T1000 (cell line): ENCODE measurements at places on chromosomes 5 and 9.

DNA sequence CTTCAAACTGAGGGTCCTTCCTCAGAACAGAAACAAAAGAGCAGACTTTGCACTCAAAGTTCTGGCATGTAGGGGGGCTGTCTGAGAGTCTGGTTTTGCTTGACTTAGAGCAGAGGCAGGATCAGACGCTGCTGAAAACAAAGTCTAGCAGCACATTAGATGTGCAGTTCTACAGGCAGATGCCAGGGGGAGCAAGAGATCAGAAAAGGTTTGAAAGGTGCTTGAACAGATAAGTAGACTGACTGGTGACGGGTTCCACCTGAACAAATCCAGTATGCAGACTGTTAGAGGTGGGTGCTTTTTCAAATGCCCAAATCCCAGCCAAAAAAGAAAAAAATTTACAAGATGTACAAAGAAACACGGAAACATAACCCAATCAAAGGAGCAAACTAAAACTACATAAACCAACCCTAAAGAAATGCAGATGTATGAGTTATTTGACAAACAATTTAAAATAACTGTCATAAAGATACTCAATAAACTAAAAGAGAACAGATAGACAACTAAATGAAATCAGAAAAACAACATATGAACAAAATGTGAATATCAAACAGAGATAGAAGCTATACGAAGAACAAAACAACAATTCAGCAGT is 194.7 kb upstream of the FREM1 start:
- no peak for DNase-seq

DNA sequence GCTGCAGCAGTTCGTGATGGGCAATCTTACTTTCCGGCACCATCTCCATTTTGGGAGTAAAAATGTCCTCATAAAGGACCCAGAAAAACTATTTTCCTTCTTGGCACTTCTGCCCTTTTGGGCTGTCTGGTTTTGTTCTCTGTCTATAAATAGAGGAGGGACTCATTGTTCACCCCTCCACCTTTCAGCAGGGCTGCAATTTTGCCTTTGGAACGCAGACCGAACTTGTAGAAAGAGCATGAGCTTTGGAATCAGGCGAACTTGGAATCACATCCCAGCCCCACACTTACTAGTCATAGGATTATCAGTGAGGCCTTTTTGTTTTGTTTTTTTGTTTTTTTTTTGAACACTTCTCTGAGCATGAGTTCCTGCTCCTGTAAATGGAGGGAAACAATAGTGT is 178.1 kb upstream of the IL12B start:
- no peak for DNase-seq

DNA sequence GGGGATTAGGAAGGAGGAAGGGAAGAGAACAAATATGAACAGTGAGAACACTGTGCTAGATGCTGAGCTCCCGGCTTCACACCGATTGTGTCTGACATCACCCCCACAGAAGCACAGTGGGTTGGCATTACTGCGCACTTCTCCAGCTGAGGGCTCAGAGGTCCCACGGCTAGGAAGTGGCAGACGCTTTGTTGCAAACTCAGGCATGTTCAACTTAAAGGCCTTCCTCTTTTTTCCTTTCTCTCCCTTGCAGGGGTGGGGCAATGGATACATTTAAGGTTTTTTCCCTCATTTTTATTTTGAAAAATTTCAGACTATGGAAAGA is 15.5 kb upstream of the SHB start:
- no peak for DNase-seq

- DNase-seq = no peak
Measured at GRCh38 chr9:114427644-114428043, 39.9 kb upstream of the AKNA start.

DNA sequence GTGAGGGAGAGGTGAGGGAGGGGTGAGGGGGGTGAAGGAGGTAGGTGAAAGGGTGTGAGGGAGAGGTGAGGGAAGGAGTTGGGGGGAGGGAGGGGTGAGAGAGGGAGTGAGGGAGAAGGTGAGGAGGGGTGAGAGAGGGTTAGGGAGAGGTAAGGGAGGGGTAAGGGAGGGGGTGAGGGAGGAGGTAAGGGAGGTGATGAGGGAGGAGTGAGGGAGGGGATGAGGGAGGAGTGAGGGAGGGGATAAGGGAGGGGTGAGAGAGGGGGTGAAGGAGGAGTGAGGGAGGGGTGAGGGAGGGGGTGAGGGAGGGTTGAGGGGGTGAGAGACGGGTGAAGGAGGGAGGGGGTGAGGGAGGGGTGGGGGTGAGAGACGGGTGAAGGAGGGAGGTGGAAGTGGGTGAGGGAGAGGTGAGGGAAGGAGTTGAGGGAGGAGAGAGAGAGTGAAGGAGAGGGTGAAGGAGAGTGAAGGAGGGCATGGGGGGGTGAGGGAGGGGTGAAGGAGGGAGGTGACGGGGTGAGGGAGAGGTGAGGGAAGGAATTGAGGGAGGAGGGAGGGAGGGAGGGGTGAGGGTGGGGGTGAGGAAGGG is 18.5 kb downstream of the NINJ1 start:
- DNase-seq = no peak

DNA sequence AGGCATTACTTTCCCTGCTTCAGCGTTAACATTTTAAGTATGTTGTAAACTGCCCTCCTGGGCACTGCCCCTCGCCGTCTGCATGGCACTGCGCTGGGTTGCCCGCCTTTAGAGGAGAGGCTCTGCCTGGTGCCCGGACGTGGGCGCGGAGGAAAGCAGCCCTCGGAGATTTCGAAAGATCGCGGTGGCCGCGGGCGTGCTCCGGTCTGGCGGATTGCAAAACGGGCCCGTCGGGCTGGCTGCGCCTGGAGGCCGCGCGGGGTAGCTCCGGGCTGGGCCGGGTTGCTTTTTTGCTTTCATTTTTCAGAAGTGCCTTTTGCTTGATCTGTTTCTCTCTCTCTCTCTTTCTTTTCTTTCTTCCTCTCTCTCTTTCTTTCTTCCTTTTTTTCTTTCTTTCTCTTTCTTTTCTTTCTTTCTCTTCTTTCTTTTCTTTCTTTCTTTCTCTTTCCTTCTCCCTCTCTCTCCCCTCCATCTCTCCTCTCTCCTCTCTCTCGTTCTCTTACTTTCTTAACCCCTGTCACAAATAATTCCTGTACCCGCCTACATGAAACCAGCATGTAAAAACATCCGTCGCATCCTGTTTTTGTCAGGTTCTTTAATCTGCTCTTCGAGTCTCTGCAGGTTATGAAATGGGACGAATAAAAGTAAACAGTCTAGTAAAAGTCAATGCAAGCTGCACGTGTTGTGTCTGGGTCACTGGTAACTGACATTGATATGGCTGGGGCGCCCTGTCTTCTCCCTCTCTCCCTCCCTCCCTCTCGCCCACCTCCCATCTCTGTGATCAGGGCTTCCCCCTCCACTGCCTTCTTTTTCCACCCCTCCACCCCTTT is 1.7 kb downstream of the FST start:
- DNase-seq = no peak

GRCh38 chr9:134381671-134382516 is 55.6 kb downstream of the RXRA start:
- DNase-seq = no peak

GRCh38 chr9:12604164-12604821 is 88.9 kb upstream of the TYRP1 start:
- DNase-seq = peak; percentile 18

DNA sequence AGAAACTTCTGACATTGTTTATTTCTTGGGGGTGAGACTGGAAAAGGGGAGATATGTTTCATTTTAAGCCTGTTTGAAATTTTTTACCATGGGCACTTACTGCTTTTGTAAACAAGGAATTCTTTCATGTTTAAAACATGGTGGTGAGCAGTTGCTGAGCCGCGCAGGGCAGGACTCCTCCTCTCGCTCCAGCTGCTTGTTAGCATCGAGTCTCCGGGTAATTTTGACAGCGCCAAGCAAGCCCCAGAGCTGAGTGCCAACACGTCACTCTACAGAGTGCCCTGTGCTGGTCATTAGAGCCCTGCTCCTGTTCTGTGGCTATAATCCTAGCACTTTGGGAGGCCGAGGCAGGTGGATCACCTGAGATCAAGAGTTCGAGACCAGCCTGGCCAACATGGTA is 116.5 kb upstream of the MSX2 start:
- DNase-seq = no peak

- DNase-seq = no peak
Measured at GRCh38 chr5:72842816-72843215, 26.4 kb downstream of the TNPO1 start.

GRCh38 chr5:145991044-145991575 is 54.7 kb downstream of the SH3RF2 start:
- DNase-seq = no peak

DNA sequence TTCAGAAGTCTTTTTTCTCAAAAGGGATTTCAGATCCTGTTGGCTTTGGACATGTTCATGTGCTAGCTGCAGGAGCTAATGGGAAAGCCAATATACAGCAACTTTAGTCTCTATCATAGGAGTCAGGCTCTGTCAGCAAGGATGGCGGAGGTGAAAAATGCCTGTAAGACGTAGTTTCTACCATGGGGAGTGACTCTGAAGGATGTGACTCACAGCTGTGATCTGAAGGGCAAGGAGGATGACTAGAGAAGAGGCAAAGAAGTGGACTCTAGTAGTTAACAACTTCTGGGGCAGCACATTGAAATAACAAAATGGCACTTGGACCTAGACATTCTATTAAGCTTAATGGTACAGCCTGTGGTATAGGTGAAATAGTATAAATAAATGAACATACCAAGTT is 3.1 kb upstream of the NDUFS4 start:
- DNase-seq = no peak

GRCh38 chr5:179287071-179287470 is 58.2 kb downstream of the ADAMTS2 start:
- no peak for DNase-seq

GRCh38 chr5:169627551-169627950 is 9.5 kb upstream of the DOCK2 start:
- DNase-seq = no peak

GRCh38 chr5:92023555-92023954 is 640.4 kb upstream of the ARRDC3 start:
- no peak for DNase-seq

- DNase-seq = no peak
Measured at GRCh38 chr5:24644761-24645160, at the start of gene CDH10. Gene CDH10, minus strand, starts transcription at chr5:24644978. Its CDS starts 51,488 bp downstream, at chr5:24593490.

DNA sequence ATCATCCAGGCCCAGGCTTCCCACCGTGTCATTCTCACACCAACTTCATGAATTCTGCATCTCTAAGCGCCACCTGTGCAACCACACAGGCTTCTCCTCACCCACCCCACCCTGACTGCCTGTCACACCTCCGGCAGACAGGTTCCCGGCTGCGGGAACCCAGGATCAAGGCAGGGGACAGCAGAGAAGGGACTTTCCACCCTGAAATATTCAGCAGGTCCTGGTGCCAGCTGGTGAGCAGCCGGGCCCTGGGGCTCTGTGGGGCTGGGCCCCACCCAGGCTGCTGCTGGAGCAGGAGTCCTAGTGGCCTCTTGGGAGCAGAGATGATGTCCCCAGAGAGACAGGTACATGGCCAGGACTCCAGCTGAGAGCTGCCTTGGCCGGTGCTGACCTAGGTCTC is 12.7 kb downstream of the ANXA6 start:
- no peak for DNase-seq

DNA sequence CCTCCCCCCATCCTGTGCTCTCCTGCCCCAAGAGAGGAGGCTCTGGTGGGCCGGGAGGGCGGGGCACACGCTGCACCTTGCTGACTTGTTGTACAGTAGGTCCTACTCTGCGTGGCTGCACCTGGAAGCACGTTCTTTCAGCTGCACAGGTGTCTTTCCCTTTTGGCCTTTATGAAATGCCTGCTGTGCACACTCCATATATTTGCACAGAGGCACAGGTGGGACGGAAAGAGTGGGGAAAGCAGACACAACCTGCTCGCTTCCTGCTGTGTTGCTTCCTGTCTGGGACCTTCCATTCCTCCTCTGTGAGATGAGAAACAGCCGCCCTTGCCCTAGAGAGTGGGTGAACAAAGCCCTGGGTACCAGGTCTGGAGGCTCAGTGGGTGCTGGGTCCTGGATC is 4.8 kb downstream of the USP20 start:
- no peak for DNase-seq

GRCh38 chr9:116391306-116391900 is 237.8 kb downstream of the PAPPA start:
- no peak for DNase-seq

DNA sequence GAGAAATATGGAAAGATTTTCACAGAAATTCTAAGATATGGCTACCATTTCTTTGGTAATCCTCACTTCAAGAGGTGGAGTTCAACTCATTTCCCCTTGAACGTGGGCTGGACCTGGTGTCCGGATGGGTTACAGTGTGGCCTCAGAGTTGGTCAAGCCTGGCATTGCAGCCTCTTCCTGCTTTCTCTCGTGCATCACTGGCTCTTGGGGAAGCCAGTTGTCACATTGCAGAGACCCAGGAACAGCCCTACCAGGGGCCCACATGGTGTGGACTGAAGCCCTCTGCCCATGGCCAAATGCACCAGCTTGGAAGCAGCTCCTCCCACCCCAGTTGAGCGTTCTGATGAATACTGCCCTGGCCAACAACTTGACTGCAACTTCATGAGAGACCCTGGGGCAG is 47.7 kb upstream of the FCN1 start:
- DNase-seq = no peak

DNA sequence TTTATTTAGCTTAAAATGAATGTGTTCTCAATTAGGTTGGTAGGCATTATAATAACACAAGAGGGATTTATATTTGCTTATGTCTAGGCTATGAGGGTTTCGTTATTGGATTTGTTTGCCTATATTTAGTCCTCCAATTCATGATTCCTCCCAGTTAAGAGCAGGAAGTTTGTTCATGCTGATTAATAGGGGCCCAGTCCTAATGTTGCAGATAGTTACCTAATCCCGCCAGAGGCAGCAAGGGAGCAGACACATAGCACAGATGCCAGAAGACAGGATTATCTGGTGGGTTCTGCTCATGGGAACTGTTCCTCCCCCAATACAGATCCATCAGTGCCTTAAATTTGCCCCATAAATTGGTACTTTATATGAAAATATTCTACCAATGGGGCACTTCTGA is 100.8 kb upstream of the TLE4 start:
- DNase-seq = no peak

DNA sequence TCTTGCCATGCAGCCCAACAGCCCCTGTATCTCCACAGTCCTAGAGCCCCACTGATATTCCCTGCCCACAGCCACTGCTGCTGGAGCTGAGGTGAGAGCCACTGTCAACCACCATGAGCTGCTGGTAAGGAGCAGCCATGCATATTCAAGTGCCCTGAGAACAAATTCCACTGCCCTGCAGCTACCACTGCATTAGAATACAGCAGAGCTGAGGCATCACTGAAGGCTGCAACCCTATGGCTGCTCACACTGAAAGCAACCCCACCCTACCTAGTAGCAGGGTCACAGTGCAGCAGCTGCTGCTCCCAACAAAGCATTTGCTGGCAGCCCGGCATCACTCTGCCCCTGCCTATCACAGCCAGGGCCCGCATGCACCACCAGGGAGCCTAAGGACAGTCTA is 68.6 kb downstream of the SKIC3 start:
- DNase-seq = no peak

- no peak for DNase-seq
Measured at GRCh38 chr5:152306386-152306785, 98.7 kb downstream of the NMUR2 start.

GRCh38 chr5:15248731-15249130 is 251.2 kb upstream of the FBXL7 start:
- DNase-seq = no peak
